Hindlimb muscle (tissue), 1 donor: ENCODE measurements at places on chromosomes 12 and 14. TPM values are rescaled to one million over a fixed set of nuclear protein-coding genes. Genes with fewer than 3 reads are reported as not detected.

DNA sequence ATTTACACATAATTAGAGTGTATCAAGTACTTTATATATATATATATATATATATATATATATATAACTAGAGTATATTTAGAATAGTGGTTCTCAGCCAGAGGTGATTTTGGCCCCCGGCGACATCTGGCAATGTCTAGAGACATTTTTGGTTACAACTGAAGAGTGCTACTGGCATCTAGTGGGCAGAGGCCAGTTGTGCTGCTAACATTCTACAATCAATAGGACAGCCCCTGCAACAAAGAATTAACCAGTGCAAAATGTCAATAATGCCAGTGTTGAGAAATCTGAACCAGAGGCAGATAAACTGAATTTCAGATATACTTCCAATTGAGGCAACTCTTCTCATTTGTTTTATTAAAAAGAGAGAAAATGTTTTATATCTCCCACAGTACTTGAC lies 8.9 kb downstream of the GTF2A1 start:
- DNase-seq, result no peak

DNA sequence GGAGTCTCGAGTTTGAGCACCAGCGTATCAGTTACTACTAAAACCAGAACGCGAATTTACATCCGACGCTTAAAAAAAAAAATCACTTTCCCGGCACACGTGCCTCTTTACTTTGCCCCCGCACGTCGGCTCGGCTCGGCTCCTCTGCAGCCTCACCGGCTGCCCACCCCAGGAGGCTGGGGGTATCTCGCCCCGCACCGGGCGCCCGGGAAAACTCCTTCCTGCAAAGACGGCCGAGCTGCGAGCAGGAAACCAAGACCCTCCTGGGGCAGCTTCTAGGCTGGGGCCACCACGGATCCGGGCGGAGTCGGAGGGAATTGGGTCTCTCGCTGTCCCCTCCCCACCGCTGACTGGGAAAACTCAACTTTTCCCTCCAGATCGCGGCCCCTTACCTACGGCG lies 610 bp downstream of the VSIG10 start:
- peak; percentile 16 for DNase-seq

DNA sequence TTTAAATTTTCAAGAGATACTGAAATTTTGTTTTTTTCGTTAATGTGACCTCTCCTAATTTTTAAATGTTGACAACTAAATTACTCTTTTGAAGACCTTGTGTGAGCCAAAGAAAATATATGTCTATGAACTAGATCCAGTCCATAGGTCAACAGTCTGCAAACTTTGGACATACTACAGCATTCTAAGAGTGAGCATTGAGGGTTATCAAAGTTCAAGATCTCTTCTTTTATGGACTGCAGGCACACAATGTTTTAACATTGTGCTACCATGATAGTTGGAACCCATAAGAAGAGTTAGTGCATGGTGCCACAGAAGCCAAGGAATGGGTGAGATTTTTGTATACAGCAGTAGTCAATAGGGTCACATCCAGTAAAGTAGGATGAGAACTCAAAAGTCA lies 43.0 kb upstream of the ACSS3 start:
- DNase-seq, result no peak

DNA sequence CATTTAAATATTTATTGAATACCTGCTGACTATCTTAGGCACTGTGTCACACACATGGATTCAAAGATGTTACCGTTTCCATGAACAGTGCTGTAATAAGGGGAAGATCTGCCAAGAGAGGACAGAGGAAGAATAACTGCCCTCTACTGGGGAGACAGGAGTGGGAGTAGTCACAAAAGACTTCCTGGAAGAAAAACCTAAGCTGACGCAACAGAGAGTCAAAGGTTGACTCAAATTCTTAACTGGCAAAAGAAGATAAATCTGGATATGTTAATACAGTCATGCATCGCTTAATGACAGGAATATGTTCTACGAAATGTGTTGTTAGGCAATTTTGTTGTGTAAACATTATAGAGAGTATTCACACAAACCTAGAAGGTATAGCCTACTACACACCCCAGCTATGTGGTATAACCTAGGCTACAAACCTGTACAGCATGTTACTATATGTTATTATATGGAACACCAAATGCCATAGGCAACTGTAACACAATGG lies 51.5 kb downstream of the DCAF5 start:
- DNase-seq, result peak; percentile 29

DNA sequence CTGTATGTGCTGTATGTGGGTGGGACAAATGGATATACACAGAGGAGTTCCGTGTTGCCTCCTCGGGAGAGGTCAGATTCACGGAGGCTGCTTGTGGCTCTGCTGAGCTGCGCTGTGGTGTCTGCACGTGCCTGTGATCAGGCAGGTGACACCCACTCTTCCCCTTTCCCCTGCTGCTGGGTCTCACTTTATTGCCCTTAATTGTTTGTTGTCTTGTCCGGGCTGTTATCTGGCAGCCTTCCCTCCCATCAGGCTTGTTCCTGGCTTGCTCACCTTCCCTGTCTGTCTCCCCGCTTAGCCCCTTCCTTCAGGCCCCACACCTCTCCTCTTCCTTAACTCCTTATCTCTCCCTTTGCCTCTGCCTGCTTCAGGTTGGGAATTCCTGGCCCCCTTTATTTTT lies 13.5 kb downstream of the WNT5B start:
- DNase-seq, result no peak

- no peak for DNase-seq
Observed at GRCh38 chr14:100524933-100525243, 62.3 kb downstream of the BEGAIN start.

Gene P2RX7
- 2.5 TPM for polyA plus RNA-seq

DNA sequence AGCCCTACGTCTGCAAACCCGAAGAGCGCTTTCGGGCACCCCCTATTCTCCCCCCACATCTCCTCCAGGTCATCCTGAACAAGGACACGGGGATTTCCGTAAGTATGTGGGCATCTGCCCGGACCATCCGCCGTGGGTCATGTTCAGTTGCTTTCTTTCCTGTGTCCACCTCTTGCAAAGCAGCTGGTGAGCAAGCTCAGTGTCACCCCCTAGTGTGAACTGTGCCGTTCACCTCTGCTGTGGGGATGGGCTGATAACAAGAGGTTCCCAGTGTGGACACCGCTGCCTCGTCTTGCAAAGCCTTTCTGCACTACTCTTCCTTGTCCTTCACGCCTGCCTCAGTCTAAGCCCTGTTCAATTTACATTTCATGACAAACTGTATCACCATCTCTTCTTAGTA lies 8.6 kb downstream of the PRKAB1 start:
- no peak for DNase-seq

- DNase-seq, result peak; percentile 47
Observed at GRCh38 chr12:116453631-116454030, 105.5 kb upstream of the MAP1LC3B2 start.

DNA sequence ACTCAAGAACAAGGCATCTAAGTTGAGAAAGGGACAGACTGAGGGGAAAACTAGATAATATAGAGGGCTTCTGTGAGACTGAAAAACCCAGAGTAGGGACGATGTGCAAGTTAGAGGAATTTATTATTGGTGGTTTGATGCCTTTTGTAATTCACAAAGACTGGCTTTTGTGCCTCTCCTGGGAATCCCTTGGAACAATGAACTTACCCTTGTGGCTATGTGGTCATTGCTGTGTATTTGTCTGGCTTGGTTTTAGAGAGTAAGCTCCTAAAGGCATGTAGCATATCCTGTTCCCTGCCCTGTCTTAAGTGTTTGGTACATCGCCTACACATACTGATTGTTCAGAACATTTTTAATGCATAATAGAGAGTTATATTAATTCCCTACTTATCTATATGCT lies 26.6 kb downstream of the DCN start:
- no peak for DNase-seq

Gene ERBB3
- polyA plus RNA-seq, result 212 TPM

Gene KLRF1
- 0.23 TPM for polyA plus RNA-seq

Gene MUCL1
- not detected for polyA plus RNA-seq

DNA sequence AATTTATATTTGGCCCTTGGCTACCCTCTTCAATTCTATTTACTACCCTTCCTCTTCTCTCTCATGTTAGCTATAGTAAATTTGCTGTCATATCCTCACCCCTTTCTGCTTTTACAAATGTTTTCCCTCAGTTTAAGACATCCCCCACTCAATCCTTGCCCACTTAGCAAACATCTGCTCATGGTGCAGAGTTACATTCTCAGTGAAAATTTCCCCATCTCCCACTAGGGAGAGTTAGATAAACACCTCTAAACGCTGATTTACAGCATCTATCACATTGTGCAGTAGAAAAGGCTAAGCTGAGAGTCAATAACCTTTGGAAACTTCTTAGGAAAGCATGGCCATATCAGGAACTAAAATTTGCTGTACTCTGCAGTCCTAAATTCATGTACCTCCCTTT lies 69.0 kb downstream of the DENND5B start:
- DNase-seq, result no peak

GRCh38 chr12:13386323-13387039 lies 190.0 kb downstream of the EMP1 start:
- DNase-seq, result no peak

- no peak for DNase-seq
Observed at GRCh38 chr12:75981247-75982168, 50.1 kb downstream of the PHLDA1 start.

DNA sequence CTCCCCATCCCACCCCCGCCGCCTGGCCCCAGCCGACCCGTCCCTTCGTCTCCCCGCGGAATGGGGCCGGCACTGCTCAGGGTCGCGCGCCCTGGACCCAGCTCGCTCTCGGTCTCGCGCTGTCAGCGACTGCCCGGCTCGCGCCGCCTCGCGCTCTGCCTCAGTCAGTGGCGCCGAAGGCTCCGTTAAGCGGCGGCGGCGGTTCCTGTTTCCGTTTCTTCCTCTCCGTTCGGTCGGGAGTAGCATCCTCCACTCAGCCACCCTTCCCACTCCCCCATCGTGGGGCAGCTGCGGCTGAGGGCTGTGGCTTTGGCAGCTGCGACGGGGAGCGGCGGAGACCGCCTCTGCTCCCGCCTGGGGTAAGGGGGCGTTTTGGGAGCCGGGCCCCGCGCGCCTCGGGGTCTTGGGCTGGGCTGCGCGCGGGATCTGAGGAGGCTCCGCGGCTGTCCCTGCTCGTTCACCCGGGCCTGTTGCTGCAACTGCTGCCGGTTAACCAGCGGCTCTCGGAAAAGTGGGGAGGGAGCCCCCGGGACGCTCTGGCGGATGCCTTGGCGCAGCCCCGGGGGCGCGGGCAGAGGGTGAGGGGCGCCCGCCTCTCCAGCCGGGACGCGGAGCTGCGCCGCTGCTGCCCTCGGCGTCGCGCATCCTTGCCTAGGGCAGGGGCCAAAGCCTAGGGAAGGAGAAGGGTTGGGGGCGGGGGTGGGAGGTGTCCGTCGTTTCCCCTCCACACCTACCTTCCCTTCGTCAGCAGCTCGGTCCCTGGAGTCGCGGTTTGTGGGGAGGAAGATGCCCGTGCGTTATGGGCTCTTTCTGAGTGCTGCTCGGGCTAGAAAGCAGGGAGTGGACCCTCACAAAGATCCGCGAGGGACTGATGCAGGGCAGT lies 567 bp downstream of the FUT8 start:
- peak; percentile 76 for DNase-seq

Gene SLC39A5
- polyA plus RNA-seq, result not detected

DNA sequence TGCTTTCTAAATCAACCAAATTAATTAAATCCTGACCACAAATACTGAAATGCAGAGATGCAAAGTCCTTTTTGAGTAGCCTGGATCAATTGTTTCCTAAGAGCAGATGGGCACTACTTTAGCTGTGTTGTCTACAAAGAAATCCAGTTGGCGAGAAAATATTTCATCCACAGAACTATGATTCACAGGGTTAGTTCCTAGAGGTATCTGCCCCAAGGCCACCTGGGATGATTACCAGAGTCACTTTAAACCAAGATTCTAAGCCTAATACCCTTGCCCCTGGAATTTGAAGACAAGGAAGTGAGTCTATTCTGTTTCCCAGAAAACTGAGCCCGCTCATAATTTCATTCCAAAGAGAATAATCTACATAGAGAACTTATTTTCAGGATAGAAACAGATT lies 198.4 kb downstream of the PPM1H start:
- no peak for DNase-seq

Gene DEPDC4
- polyA plus RNA-seq, result 2.3 TPM

Gene CCDC197
- polyA plus RNA-seq, result 0.32 TPM

Gene ACVRL1
- 52.0 TPM for polyA plus RNA-seq
